ENCODE measurements at places on chromosomes 2 and 18.
A peak's percentile ranks its signal among the peaks of the same experiment; 100 is the strongest.

GRCh38 chr2:232839411-232840079, 30.5 kb upstream of the SNORC start:
- DNase-seq: peak; percentile 85

- DNase-seq: no peak
Measured at GRCh38 chr2:120972286-120972685, 236.6 kb downstream of the GLI2 start.

DNA sequence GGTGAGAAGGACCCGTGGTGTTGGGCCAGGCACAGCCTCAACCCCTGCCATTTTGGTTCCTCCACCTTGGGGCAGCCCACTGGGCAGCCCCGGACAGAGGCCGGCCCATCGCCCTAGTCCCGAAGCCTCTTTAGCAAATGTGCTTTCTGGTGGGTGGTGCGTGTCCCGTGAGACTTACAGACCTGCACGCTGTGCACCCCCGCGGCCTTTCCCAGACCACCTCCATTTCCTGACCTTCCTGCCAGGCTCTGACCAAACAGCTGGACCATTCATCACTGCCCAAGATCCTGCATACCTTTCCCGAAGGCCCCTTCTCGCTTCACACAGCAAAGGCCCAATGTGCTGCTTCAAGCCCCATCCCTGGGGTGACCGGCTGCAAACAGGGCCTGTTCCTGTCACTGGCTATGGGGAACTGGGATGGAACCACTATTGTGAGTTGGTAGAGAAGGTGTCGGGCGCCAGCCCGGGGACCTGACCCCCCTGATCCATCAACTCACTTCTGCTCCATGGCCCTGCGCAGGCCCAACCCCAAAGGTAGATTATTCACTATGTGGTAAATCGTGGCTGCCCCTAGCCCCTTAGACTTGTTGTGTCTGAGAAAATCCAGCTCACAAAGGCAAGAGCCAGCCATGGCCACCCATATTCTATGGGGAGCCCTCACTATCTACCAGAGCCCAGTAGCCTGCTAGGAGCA, 341.0 kb downstream of the EIPR1 start:
- no peak for DNase-seq

DNA sequence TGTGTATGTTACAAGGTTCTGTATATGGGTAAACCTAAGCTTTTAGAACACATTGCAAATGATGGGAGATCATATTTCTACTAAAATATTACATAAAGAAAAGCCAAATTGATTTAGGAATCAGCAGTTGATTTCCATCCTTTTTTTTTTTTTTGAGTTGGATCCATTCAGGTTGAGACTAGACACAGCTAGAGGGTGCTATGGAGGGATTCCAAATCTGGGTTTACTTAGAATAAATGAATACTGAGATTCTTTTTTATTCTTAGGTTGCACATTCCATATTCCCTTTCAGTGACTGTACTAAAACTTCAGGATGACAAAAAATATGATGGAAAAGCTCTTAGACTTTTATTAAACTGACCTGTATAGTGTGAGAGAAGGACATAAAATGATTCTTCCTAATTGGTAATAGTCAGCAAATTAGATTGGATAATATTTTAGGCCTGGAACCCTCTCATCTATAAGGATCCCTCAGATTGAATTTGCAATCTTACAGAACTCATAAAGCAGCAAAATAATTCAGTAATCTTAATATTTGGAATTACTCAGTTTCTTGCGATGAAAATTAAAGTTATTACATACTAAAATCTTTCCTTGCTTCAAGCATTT, 183.3 kb upstream of the SESTD1 start:
- DNase-seq: no peak

- DNase-seq: peak; percentile 72
Measured at GRCh38 chr18:62499263-62499650, 23.6 kb upstream of the ZCCHC2 start.

DNA sequence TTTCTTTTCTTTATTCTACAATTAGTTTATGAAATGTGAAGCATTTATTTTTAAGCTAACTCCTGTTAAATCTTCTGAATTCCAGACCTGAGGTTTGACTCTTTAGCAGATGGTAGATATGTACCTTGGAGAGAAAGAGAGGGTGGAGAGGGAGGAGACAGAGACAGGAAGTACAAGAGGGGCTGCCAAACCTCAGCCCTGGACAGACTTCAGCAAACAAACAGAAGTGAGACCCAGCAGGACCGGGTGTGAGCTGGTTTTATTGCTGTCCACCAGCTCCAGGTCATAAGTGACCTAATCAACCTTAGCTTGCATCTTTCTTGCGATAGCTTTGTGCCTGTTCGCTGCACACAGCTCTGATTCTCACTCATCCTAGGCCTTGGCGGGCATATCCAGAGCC, 168.6 kb downstream of the CNTNAP5 start:
- DNase-seq: no peak

GRCh38 chr2:39141334-39142271, 20.8 kb upstream of the SOS1 start:
- peak; percentile 15 for DNase-seq

Measured in NB4 (cell line).